ENCODE measurements at places on chromosomes 5 and 9.

DNA sequence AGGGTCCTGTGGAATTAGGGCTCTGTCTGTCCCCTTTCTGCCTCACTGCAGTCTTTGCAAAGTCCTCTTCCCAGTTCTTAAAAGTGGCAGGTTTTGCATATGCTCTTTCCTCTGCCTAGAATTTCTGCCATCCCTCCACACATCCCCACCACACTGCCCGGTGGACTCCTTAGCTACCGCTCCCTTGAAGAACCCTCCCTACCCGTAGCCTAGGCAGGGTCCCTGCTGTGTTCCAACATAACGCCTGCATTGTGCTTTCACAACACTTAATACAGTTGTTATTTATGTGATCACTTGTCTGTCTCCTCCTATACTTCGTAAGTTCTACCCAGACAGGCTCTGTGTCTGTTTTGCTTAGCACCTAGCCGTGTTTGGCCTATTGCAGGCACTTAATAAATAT is 142.5 kb upstream of the DMRT1 start:
- DNase-seq: no peak

- DNase-seq: no peak
These were observed 181.0 kb downstream of the BNC2 start for GRCh38 chr9:16689351-16689938.

- DNase-seq: no peak
These were observed 26.8 kb downstream of the PSMB7 start for GRCh38 chr9:124388275-124389048.

- DNase-seq: no peak
These were observed 86.2 kb upstream of the HSPA9 start for GRCh38 chr5:138661291-138661960.

DNA sequence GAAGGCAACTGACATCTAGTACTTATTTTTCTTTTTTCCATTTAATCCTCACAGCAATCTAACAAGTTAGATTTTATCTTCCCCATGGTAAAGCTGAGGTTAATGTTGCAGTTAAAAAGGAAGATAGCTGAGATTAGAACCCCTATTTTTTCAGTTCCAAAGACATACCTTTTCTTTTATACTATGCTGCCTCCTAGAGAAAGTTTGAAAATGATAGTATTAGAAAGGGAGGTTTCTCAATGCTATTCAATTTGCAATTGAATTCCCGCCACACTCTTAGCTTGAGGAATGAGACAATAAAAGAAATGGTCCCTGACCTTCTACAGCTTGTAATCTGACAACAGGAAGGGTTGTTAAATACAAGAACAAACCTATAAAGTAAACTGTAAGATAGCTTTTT is 195.9 kb upstream of the TRIM32 start:
- no peak for DNase-seq

GRCh38 chr5:10202089-10202910 is 47.4 kb downstream of the ATPSCKMT start:
- no peak for DNase-seq

All from body of pancreas (tissue), 4 donors.